ENCODE measurements at places on chromosomes 1 and 21.

DNA sequence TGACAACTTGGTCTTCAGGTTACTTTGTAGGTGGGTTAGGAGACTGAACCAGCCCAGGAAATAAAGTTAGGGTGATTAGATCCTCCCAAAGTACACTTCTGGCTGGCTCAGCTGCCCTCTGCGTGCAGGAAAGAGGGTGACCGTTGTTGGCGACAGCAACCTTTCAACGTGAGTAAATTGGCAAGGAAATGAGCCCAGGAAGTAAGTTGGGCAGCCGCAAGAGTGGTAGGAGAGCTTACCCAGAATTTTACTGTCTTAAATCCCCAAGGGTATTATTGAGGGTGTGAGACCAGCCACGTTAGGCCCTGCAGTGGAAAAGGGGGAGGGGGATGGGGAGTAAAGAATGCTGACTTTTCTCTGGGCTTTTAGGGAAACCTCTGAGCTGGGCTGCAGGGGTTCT, 1.6 kb downstream of the TENT5C start:
- peak; percentile 78 for DNase-seq

- DNase-seq = peak; percentile 21
Observed at GRCh38 chr1:65009176-65009575, 42.8 kb upstream of the JAK1 start.

DNA sequence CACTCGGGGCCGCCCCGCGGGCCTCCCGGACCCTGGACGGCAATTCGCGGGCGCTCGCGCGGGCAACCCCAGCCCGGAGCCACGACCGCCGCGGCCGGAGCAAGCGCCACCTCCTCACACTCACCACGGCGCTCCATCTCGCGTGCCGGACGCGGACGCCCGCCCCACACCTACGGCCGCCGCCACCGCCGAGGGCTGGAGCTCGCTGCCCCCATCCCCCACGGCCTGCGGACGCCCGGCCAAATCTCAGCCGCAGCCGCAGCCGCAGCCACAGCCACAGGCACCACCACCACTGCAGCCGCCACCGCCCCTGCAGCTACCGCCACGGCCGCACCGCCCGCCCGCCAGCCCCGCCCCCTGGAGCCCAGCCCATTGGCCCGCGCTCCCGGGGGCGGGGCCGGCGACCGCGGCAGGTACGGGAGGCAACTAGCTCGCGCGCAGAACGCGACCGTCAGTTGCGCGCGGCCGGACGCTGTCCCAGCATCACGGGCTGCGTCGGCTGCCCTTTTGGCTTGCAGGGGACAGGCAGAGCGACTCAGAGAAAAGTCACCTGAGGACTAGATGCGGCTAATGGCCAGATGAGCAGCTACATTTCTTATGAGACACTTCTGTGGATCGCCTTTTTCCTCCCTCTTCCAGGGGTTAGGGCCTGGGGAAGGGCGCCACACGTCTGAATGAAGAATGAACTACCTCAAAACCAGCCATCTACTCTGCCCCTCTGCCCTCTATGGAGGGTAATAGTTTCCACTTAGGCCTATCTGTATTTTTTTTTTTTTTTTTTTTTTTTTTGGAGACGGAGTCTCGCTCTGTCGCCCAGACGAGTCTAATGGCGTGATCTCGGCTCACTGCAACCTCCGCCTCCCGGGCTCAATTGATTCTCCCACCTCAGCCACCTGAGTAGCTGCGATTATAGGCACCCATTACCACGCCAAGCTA, at the start of gene ARHGAP29:
TSS of gene ARHGAP29 (minus strand) at position 294 of the 936 bp plus-strand sequence. CDS start 5,973 bp downstream, outside the sequence.
- peak; percentile 14 for DNase-seq

DNA sequence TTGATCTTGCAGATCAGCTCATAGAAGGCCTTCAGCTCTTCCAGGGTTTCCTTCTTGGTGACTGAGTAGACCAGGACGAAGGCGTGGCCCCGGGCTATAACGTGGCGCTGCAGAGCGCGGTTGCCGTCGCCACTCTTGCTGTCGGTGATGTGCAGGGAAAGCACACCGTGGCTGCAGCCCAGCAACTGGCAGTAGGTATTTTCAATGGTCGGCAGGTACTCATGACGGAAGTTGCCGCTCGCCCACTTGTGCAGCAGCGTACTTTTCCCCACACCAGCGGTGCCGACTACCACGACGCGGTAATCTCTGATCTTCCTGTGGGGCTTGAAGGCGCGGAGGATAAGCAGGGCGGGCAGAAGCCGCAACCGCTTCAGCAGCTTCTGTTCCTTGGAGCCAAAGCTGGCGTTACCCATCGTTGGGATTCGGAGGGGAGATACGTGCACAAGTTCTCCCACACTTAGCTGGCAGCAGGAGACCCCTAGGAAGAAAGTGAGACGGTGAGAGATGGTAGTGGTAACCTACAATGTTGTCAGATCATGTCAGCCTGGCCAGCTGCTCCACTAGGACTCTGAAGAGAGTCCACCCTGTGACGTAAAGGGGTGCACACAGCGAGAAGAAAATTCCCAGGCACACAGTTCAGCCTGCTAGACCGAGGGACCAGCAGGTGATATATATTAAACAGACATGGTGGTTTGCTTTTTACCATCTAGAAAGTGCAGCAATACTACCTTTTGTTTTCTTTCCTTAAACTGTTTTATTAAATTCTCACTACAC, 3.4 kb downstream of the DIRAS3 start:
- DNase-seq = no peak

DNA sequence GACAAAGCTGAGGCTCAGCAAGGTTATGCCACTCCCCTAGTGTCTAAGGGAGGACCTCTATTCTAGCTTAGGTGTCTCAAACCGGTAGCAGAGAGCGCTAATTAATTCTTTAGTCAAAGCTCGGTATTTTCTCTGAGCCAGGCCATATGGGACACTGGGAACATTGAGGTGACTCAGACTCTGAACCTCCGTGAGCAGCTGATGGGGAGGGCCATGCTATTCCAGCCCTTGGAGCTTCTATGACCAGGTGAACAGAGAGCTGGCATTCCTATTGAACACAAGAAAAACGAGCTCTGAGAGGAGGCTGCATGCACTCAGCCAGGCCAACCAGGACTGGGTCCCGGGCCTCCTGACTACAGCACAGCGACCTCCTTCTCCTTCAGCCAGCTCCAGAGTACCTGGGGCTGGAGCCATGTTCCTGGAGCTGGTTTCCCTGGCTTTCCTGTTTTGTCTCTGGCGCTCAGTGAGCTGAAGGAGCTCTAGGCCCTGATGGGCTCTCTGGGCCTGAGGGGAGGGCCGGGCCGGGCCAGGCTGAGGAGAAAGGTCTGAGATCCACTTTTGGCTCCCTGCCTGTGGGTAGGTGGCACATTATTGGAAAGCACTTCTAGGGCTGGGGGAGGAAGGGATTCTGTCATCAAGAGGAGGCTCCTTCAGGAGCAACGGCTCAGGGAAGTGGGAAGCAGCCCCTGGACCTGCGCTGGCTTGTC, 37.0 kb downstream of the SLC9A1 start:
- no peak for DNase-seq

DNA sequence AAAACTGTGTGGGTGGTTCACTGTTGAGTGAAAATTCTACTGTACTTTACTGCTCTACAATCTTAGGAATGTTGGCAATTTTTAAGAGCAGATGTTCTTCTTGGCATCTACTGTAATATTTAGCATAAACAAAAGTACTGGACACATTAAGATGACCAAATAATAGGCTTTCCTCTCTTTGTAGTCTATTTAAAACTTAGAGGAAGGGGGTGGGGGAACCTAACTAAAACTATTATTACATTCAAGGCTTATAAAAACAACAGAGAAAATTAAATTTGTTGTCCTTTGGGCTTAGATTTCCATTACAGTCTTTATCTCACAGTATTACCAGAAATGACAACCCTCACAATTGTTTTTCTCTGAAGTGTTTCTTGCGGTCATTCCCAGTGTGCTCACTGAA, 181.2 kb downstream of the PLPPR4 start:
- DNase-seq = no peak

DNA sequence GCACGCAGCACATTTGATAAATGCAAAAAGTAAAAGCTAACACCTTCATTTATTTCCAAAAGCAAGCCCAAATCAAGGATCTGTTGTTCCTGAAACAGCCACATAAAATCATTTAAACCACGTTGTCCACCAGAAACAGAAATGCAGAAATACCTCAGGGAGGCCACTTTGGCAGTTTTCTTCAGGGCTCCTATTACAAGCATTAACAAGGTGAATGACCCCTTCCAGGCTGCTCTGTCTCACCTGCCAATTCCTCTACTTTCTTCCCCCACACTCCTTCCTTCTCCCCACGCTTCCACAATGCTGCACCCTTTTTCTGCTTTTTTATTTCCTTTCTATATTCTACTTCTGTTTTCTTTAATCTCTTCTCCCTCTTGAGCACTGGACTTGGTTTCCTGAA, 55.0 kb upstream of the PTGFRN start:
- DNase-seq = no peak

- no peak for DNase-seq
Observed at GRCh38 chr1:184422490-184423233, 35.8 kb downstream of the C1orf21 start.

DNA sequence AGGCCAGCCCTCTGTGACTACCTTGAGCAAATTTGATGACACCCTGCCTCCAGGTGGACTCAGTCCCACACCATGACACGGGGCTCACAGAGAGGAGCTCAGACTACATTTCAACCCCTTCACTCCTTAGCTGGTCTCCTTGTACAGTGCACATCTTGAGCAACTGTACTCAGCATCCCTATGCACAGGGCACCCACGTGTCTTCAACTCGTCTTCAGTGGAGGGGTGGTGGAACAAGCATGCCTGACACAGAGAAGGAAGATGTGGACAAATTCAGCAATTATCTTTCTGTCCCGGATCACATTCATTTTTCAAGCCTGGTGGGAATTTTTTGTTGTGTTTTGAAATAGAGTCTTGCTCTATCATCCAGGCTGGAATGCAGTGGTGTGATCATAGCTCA, 213.7 kb downstream of the KAZN start:
- DNase-seq = no peak

DNA sequence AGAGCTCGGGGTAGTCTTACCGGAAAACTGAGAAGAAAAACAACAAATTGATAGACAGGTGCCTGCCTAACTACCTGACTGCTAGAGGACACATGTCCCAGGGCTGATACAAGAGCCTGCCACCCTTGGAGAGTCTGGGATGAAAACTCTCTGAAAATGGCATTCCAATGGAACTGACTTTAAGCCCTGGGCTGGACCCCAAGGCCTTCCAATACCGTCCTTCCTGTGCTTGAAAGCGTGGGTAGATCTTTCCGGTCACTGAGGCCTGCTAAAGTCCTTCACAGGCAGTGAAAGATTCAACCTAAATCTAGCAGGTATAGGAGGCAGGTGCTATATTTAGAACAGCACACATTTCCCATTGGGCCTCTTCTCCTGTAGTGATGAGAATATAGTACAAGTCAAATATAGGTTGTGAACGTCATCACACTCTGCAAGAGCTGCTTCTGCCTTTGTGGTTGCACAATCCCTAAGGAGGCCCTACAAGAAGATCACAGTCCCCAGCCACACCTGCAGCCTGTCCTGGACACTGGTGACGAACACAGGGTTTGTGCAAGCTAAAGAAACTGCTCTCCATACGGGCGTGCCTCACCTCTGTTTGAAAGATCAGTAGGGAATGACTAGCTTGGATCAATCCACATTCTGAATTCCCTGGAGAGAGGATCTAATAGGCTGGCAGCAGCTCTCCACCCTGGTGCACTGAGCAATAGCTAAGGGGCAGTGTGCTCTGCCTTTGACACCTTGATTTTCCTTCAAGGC, 876 bp upstream of the CHML start:
- DNase-seq = no peak

DNA sequence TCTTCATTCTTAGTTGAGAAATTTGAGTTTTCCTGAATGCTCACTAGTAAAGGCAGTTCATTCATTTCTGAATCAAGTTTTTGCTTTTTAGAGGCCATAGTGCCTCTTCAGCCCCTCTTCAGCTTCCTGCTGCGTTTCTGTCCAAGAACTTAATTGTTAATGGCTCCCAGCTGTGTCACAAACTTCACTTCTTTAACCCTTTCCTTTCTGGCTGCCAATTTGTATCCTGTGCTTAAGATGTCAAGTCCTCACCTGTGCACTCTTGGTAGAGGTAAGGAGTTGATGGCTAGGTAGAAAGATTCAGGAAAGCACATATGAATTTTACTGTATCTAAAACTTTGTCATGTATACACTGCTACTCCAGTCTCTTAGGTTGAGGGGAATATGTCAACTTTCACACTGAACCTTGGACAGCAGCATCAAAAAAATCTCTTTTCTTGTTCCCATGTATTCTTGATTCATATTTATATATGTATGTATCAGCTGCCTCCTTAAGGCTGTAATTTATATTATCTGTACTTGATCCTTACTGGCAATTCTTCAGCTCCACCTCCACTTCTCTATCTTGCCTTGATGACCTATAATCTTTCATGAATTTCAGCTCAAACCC, 612.8 kb downstream of the LMO4 start:
- DNase-seq = no peak

DNA sequence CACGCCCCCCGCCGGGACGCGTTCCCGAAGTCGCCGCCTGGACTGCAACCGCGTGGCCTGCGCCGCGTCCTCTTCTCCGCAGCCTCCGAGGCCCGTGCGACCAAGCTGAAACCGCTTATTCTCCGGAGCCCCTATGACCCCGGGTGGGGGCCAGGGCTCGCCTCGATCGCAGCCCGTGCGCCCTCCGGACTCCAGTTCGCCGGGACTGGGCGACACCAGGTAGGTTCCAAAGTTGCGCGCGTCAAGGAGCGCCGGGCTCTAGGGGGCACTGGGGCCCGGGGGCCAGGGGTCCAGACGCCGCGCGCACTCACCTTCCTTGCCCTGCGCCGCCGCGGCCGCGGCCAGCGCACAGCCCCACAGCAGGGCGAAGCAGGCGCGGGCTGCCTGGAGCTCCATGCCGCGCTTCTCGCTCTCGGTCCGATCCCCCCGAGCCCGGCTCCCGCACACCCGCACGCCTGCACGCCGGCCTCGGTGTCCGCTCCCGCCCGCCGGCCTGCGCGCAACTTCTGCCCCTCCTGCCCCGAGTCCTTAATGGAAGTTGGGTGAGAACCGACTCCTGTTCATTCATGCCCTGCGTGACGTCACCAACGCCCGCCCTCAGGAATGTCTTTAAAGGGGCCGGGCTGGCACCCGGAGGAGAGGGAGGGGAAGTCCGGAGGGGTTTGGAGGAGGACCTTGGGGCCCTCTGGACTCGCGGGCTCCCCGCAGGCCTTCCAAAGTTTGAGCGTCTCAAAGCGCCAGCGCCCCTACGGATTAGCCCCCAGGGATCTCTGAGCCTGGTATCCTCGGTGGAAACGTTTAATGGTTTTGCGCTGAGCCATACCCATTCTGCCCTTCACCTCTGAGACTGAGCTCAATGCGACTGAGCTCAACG, at the start of gene EPHA2:
TSS of gene EPHA2 (minus strand) at position 533 of the 874 bp plus-strand sequence. CDS start at position 396, 137 bp downstream.
- no peak for DNase-seq

Measured in Jurkat, Clone E6-1 (cell line).